ENCODE measurements at places on chromosomes 12 and 14.

DNA sequence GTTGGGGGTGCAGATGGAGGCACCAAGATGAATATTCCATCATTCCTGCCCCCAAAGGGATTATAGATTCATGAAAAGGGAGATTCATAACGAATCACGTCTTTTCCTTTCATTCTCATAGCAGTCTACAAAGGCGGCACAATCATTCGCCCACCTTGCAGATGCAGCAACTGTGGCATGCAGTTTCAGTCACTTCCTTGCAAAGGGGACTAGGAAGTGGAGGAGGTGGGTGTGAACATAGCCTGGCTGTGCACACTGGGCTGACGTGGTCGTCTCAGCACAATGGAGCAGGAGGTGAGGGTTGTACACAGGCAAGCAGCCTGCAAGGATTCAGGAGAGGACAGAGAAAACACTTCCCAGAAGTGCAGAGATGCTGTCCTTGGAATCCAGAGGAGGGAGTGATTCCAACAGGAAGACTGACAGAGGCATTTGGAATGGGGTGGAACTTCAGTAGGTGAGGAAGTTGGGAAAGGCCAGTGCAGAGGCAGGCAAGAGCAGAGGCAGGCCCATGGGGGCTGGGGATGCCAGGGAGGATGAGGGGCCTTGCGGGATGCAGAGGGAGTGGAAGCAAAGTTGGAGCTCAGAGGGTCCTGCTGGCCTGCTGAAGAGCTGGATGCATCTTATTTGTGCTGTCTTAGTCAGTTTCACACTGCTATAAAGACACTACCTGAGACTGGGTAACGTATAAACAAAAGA lies 21.9 kb upstream of the PPP2R5C start:
- H3K27ac ChIP-seq = no peak overlapping the region
- no peak overlapping the region for H3K4me3 ChIP-seq
- H3K27me3 ChIP-seq = no peaks in the 10 kb centered on the region
- no peak for DNase-seq
- no peaks in the 10 kb centered on the region for H3K36me3 ChIP-seq

- H3K4me1 ChIP-seq = no peaks in the 10 kb centered on the region
- H3K27ac ChIP-seq = no peak overlapping the region
- no peak for DNase-seq
- no peak overlapping the region for H3K4me3 ChIP-seq
- no peaks in the 10 kb centered on the region for H3K36me3 ChIP-seq
Observed at GRCh38 chr12:23947395-23947794, 2.1 kb downstream of the SOX5 start.

DNA sequence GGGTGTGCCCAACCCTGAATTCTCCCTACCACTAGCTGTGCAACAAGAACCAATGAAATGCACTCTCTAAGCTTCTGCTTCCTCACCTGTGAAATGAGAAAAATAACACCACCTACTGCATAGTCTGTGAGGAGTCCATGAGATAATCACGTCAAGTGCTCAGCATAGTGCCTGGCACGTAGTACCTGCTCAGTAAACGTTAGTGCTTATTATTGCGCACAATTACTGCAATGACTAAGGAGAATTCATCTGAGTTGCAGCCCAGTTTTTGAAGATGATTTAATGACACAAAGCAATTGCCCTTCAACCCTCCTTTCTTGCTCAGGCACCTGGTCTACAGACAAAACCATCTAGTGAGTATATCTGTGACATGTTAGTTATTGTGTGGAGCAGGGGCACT lies 8.8 kb downstream of the VDR start:
- H3K27me3 ChIP-seq = no peaks in the 10 kb centered on the region
- H3K4me1 ChIP-seq = peaks cover 52% of the 10 kb centered on the region
- no peak overlapping the region for H3K4me3 ChIP-seq
- no peak for DNase-seq
- peaks cover 49% of the 10 kb centered on the region for H3K36me3 ChIP-seq

GRCh38 chr14:20274062-20274461 lies 31.7 kb downstream of the TTC5 start:
- no peaks in the 10 kb centered on the region for H3K4me1 ChIP-seq
- no peak overlapping the region for H3K4me3 ChIP-seq
- DNase-seq = no peak
- no peaks in the 10 kb centered on the region for H3K27me3 ChIP-seq
- H3K27ac ChIP-seq = no peak overlapping the region

GRCh38 chr12:56947633-56948456 lies 9.6 kb downstream of the RDH16 start:
- DNase-seq = no peak
- H3K36me3 ChIP-seq = no peaks in the 10 kb centered on the region
- no peak overlapping the region for H3K4me3 ChIP-seq
- no peak overlapping the region for H3K27ac ChIP-seq

- no peak overlapping the region for H3K27ac ChIP-seq
- no peak for DNase-seq
- peaks cover 5% of the 10 kb centered on the region for H3K27me3 ChIP-seq
- peaks cover 35% of the 10 kb centered on the region for H3K4me1 ChIP-seq
Observed at GRCh38 chr12:124691429-124691828, 124.0 kb upstream of the NCOR2 start.

- H3K36me3 ChIP-seq = no peaks in the 10 kb centered on the region
Observed at GRCh38 chr12:10251669-10252068, 39.0 kb downstream of the GABARAPL1 start.

GRCh38 chr12:7857971-7858370 lies 14.7 kb downstream of the SLC2A14 start:
- H3K36me3 ChIP-seq = no peaks in the 10 kb centered on the region
- H3K4me3 ChIP-seq = no peak overlapping the region
- no peak overlapping the region for H3K27ac ChIP-seq
- no peaks in the 10 kb centered on the region for H3K27me3 ChIP-seq

DNA sequence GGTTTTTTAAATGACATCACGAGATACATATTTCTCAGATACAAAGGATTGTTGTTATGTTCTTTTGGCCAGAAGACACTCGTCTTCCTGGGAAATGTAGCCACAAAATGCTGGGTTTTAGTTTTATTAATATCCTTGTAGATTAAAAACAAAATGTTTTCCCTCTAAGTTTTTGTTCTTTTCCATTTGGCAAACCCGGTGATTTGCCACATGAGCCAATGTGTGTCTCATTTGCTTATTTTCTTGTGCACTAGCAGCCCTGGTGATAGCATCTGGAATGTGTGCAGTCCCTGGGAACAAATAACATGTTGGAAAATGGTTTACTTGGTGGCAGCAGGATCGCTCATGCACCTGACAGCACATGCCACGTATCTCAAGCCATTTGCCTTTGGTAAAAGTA lies 61.0 kb downstream of the HMGA2 start:
- H3K27ac ChIP-seq = no peak overlapping the region
- H3K4me1 ChIP-seq = peaks cover 29% of the 10 kb centered on the region
- DNase-seq = no peak
- H3K27me3 ChIP-seq = no peaks in the 10 kb centered on the region
- peaks cover 15% of the 10 kb centered on the region for H3K36me3 ChIP-seq

DNA sequence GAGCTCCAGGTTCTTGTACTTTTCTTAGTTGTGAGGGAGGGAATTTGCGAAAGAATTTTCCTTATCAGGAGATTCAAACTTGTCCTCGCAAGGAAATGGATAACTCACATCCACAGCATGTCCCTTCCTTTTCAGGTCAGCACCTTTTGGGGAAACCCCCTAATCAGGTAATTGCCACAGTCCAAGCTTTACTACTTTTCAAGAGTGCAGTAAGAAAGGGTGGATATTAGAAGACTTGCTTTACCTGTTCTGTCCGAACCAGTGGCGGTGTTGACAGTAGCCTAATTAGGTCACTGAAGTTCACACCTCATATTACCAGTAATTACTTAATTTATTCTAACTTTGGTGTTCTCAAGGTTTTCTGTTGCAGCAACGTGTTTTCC lies 6.7 kb upstream of the C12orf50 start:
- peak overlapping the region; percentile 83 for H3K27ac ChIP-seq
- H3K4me3 ChIP-seq = peak overlapping the region; percentile 97
- H3K4me1 ChIP-seq = peaks cover 13% of the 10 kb centered on the region
- DNase-seq = no peak

DNA sequence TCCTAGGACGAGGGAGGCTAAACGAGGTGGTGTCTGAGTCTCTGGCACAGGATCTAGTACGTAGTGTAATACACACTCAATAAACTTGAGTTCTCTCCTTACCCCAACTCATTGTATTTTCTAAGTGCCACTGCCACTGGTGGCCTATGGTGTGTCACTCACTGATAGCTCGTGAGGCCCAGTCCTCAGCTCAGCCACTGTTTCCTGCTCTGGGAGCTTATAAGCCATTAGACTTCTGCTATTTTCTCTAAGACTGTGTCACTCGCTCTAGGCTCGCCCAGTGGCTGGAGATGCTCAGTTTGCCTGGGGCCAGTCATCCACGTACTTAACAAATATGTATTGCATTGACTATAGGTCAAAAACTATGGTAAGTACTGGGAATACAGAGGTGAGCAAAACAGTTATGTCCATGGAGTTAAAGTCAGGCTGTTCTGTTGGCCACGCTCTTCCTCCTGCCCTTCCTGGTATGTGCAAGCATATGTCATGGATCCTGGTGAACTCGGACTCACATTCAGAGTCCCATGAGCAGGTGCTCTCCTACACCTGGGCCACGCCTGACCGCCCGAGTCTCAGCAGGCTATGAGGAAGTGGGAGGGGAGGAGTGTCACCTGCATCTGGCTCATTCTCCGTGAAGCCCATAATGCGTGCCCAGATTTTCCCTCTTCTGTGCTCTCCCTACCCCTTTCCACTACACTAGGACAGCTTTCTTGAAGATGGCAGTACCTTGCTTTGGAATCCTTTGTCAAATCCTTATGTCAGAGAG lies 41.6 kb downstream of the DEGS2 start:
- H3K27ac ChIP-seq = no peak overlapping the region
- no peaks in the 10 kb centered on the region for H3K4me1 ChIP-seq
- DNase-seq = no peak
- H3K36me3 ChIP-seq = no peaks in the 10 kb centered on the region
- H3K27me3 ChIP-seq = no peaks in the 10 kb centered on the region
- no peak overlapping the region for H3K4me3 ChIP-seq

GRCh38 chr12:95554532-95555071 lies 3.3 kb upstream of the USP44 start:
- H3K4me1 ChIP-seq = no peaks in the 10 kb centered on the region
- H3K4me3 ChIP-seq = no peak overlapping the region
- H3K27me3 ChIP-seq = peaks cover 11% of the 10 kb centered on the region
- DNase-seq = no peak
- no peak overlapping the region for H3K27ac ChIP-seq

DNA sequence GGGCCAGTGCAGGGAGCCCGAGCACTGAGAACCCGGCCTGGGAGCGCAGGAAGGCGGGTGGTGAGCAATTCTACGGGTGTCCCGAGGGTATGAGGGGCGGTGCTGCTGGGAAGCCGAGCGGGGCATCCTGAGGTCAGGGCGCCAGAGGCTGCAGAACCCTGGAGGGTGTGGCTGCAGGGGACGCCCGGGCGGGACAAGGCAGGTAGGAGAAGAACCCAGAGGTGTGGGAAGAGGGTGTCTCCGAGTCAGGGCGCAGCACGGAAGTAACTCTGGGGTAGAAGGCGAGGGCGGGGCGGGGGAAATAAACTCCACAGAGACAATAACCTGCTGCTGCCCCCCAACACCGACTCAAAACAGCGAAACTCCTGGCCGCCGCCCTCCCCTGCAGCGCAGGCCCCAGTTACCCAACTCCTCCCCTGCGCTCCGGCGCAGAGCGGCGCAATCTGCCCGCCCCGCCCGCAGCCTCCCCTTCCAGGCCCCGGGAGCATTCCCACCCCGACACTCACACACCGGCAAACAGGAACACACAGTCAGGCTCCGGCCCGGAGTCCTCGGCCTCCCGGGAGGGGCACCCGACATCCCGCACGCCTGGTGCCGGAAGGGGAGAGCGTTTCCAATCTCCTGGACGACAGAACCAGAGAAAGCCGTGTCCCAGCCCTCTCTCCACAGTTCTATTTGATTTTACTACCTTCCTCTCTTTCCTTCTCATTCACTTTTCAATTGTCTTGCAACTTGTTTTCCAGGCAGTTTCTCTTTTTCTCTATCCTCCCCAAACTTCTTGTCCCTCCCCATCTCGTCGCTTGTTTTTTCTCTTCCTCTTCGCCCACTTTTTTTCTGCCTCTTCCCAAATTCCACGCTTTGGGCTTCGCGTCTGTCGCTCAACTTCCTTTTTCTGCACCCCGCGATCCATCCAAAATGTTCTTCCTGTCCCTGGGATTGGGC lies 2.4 kb downstream of the HRK start:
- H3K4me3 ChIP-seq = peak overlapping the region; percentile 59
- no peaks in the 10 kb centered on the region for H3K36me3 ChIP-seq
- peaks cover 46% of the 10 kb centered on the region for H3K27me3 ChIP-seq
- peaks cover 11% of the 10 kb centered on the region for H3K4me1 ChIP-seq

- H3K27ac ChIP-seq = no peak overlapping the region
- H3K36me3 ChIP-seq = no peaks in the 10 kb centered on the region
- H3K27me3 ChIP-seq = peaks cover 53% of the 10 kb centered on the region
- no peak overlapping the region for H3K4me3 ChIP-seq
- peaks cover 9% of the 10 kb centered on the region for H3K4me1 ChIP-seq
Observed at GRCh38 chr14:103122585-103122946, 695 bp upstream of the TNFAIP2 start.

DNA sequence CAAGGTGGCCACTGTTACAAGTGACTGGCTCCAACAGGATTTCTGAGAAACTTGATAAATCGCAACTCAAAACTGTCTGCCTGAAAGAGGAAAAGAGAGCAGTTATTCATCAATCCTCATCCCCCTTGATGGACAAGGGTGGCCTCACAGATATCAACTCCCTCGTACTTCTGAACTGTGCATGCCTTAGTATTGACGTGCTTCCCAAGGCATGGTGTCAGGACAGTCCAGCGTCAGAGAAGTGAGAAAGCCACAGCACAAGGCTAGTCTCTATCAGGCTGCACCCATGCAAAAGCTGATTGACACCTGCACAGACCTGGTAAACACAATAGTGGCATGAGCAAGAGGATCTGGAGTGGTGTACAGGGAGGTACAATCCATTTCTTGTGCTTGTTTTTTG lies 125.5 kb upstream of the SLC35F4 start:
- H3K27me3 ChIP-seq = no peaks in the 10 kb centered on the region
- no peak overlapping the region for H3K27ac ChIP-seq
- H3K4me3 ChIP-seq = no peak overlapping the region
- no peaks in the 10 kb centered on the region for H3K4me1 ChIP-seq
- DNase-seq = no peak
- H3K36me3 ChIP-seq = no peaks in the 10 kb centered on the region

- no peak for DNase-seq
- no peak overlapping the region for H3K4me3 ChIP-seq
- no peak overlapping the region for H3K27ac ChIP-seq
- H3K36me3 ChIP-seq = no peaks in the 10 kb centered on the region
- no peaks in the 10 kb centered on the region for H3K4me1 ChIP-seq
- H3K27me3 ChIP-seq = no peaks in the 10 kb centered on the region
Observed at GRCh38 chr12:44573723-44574122, 302.4 kb downstream of the NELL2 start.

- H3K36me3 ChIP-seq = no peaks in the 10 kb centered on the region
- no peak overlapping the region for H3K27ac ChIP-seq
- H3K4me1 ChIP-seq = no peaks in the 10 kb centered on the region
- peaks cover 5% of the 10 kb centered on the region for H3K27me3 ChIP-seq
- H3K4me3 ChIP-seq = no peak overlapping the region
Observed at GRCh38 chr14:24064856-24065255, 6.5 kb upstream of the CPNE6 start.

- no peak overlapping the region for H3K27ac ChIP-seq
- no peaks in the 10 kb centered on the region for H3K36me3 ChIP-seq
- no peaks in the 10 kb centered on the region for H3K4me1 ChIP-seq
- no peaks in the 10 kb centered on the region for H3K27me3 ChIP-seq
Observed at GRCh38 chr12:100058482-100059029, 73.8 kb upstream of the ANKS1B start.
